ENCODE measurements at places on chromosomes 4 and X.

DNA sequence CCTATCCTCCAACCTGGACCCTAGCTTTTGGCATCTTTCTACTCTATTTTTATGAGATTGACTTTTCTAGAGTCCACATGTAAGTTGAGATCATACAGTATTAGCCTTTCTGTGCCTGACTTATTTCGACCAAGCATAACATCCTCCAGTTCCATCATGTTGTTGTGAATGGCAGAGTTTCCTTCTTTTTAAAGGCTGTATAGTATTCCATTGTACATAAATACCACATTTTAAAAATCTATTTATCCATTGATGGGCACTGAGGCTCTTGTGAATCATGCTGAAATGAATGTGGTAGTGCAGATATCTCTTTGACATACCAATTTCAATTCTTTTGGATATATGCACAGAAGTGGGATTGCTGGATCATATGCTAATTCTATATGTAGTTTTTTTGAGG lies 40.3 kb upstream of the STIM2 start:
- no peak for DNase-seq

GRCh38 chr4:124095621-124096020 lies 616.9 kb downstream of the ANKRD50 start:
- no peak for DNase-seq

DNA sequence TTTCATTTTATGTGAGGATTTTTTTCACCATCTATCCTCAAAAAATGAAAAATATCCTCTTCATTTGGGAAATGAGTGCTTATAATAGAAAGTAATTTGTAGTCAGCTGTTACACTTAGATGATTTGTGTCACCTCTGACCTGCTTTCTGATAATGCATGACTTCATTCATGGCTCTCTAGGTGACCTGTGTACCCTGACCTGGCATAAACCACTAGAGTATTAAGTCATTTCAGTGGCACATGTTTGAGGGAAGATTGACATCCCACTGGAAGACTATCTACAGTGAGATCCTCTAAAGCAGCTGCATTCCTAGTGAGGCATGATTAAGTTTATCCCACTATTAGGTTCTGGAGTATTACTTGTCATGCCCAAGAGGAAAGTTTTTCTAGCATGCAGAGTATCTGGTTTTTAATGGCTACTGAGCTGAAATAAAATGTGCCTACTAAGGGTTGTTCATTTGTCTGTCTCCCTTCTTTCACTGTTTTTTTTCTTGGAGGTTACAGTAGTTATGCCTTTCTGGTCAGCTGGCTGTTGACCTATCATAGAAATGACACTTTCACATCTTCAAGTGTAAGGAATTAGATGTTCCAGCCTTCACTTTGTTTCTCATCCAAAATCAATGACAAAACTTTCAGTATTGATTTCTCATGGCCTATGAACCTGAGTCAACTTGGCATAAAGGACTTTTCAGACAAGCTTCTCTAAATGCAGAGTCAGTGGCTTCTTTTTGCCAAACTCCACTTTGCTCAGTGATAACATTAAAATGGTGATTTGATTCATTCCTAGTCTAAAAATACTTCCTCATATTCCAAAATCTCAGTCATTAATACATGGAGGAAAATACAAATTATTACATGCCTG lies 33.1 kb downstream of the TET2 start:
- no peak for DNase-seq

DNA sequence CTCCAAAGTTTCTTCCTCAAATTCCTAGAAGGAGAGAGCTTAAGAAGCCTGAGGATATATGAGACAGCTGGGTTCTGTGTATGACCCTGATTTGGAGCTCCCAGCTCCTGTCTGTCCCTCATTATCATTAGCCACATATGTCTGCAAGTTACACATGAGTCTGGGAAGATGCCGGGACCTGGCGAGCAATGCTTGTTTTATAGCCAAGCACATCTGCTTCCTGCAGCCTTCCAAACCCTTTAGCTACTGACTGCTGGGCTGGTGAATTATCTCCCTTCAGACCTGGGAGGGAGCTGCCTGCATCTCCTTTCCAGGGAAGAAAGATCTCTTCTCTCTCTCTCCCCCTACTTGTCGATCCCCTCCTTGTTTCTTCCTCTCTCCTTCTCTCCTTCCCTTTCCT lies 556.7 kb upstream of the BOD1L1 start:
- DNase-seq, result no peak

DNA sequence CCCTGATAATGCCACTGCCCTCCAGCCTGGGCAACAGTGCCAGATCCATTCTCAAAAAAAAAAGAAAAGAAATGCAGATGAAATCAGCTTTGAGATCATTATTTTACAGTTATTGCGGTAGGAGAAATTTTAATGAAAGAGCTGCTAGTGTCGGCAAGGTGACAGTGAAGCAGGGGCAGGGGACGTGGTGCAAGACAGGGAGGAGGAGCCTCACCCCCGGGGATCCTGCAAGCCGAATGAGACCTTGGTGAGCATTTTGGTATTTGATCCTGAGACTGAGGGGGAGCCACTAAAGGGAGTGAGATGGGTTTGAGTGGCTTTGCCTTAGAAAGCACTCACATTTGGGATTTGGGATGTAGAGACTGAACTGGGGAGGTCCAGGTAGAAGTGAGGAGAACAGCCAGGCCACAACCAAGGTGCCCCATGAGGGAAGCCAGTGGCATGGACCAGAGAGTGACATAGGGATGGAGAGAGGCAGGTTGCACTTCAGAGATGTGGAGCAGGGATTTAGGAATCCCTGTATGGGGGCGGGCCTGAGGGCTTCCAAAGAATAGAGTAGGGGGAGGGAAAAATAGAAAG lies 23.6 kb downstream of the RBM10 start:
- no peak for DNase-seq

DNA sequence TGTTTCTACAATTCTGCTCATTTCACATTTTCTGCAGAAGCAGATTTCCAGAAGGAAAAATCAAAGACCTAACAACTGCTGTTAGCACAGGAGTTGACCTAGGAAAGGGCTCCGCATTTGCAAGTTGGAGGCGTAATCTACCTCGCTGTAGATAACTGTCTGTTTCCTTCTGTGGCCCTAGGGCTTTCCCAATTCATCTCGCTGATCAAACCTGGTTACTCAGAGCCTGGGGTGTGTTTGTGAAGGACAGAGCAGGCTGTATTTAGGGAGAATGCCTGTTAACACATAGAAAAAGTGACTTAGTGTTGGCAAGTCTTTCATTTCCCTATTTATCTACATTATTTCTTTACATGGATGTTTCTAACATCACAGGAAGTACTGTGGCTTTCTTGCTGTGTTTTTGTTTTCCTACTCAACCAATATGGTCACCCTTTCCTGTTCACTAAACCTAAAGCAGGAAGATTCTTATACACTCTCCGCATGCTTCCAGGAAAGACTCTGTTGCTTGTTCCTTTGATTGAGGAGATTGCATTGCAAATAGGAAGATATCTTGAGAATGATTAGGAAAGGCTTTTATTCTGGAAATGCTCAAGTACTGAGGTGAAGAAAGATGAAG lies 40.5 kb downstream of the AGA start:
- DNase-seq, result no peak

DNA sequence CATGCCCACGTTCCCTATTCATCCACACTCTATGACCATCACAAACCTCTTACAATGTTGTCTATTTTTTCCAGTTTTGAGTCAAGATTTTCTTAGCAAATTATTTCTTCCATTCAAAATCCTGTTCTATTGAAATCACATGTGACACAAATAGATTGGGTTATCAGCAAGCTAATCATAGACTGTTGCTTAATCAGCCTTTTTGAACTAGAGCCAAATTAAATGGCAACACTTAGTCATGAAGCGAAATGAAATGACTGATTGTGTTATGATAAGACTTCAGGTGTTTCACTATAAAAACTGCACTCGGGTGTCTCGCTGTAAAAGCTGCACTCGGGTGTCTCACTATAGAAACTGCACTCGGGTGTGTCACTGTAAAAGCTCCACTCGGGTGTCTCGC lies 890.0 kb upstream of the FRG1 start:
- no peak for DNase-seq

- DNase-seq, result no peak
Measured at GRCh38 chr4:6031846-6032245, 13.6 kb upstream of the C4orf50 start.

GRCh38 chr4:10026485-10026884 lies 5.2 kb upstream of the SLC2A9 start:
- DNase-seq, result no peak

DNA sequence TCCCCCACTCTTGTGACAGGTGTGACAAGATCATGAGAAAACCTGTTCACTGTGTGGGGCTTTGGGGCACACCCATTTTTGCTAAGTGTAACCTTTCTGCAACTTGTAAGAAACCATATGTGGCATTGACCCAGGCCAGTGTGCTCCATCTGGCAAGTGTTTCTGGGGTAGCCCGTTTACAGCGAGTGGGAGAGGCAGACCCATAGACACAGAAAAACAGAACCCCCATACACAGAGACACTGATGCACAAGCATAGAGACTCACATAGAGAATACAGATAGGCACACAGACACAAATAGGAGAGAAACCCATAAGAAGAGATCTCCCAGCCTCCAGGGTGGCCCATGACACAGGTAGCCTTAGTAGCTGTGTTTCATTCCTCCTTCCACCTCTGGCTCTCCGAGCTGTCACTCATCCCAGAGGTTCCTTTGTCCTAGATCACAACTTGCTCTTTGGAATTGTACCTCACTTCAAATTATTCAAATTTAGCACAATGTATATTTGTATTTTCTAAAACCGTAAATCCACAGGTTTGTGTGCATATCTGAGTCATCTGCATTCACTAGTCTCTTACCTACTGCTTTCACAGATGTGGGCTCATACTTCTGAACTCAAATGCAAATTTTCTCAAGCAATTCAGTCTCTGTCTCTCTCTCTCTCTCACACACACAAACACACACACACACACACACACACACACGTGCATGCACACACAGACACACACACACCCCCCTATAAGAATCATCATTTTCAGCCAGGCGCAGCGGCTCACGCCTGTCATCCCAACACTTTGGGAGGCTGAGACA lies 114.4 kb downstream of the SH3KBP1 start:
- DNase-seq, result no peak

- no peak for DNase-seq
Measured at GRCh38 chr4:152334931-152335330, 201.0 kb downstream of the FBXW7 start.

DNA sequence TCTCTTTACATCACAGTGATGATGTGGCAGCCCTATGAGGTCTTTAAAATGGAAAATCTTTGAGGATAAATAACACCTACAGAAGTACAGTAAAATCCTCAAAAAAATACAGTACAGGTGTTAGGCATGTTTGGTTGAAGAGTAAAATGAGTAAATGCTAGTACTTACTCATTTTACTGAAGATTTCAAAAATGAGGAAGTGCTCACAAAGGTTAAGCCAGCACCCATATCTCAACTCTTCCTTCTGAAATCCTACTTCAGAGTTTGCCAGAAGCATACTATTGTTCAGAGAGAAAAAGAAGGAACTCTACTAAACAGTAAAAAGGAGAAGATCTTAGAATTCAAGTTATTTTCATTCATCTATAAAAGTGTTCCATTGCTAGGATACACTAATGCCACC lies 130.9 kb downstream of the CBR4 start:
- DNase-seq, result peak; percentile 42

DNA sequence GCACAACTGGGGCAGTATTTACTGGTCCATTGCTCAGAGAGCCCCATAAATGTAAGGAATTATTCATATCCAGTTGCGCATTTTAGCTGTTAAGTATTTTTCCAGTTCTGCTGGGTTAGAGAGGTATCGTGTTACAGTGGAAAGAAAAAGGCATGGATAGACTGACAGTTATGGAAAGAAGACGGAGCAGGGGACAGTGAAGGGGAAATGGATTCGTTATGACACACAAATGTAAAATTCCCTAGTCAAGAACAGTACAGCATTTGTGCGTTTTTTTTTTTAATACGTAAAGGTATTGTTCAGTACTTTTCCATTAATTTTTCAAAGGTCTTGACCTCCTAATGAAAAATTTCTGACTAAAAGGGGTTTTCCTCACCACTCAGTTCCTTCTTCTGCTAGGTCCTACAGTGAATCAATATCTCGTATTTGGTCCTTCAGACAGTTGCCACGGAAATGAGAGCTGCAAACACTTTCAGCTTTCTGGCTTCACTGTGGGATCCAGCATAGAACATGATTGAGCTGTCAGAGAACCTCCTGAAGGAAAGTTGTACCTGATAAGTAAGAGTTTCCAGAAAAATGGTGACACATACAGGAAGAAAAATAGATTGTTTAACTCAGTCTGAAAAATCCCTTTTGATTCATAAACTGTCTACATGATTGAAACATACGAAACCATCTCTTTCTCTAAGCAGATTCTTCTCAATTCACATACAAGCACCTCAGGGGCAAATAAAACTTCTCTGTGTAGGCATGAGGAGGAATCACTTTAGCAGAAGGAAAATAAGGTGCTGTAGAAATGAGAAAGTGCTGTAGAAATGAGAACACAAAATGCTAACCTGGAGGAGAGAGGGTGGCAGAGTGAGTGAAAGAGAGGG lies 21.8 kb upstream of the BBS12 start:
- no peak for DNase-seq

DNA sequence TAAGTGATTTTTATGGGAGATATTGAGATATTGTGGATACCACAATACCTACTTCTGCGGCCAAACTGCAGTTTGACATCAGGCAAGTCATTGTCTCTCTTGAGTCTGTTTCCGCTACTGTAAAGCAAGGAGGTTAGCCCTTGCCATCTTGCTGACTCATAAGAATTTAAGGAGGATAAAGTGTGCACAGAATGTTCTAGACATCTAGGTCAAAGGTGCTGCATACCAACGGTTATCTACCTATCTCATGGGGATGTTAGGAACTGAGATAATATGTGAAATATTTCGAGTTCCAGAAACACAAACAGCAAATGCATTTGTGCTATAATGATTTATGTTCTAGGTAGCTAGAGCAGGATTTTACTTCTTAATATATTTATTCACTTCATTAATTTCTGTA lies 211.5 kb upstream of the NR3C2 start:
- no peak for DNase-seq

GRCh38 chr4:80226094-80226493 lies 28.8 kb downstream of the PRDM8 start:
- DNase-seq, result no peak

- DNase-seq, result peak; percentile 52
Measured at GRCh38 chrX:86021652-86022289, 25.6 kb downstream of the CHM start.

GRCh38 chr4:65437102-65437501 lies 233.2 kb downstream of the EPHA5 start:
- no peak for DNase-seq

GRCh38 chr4:139957065-139957464 lies 196.9 kb downstream of the MAML3 start:
- no peak for DNase-seq

GRCh38 chr4:24693636-24694035 lies 101.7 kb upstream of the SOD3 start:
- DNase-seq, result no peak

- no peak for DNase-seq
Measured at GRCh38 chrX:110162867-110163266, 155.0 kb downstream of the AMMECR1 start.

- no peak for DNase-seq
Measured at GRCh38 chr4:33628296-33628695, 2616.0 kb downstream of the ARAP2 start.

DNA sequence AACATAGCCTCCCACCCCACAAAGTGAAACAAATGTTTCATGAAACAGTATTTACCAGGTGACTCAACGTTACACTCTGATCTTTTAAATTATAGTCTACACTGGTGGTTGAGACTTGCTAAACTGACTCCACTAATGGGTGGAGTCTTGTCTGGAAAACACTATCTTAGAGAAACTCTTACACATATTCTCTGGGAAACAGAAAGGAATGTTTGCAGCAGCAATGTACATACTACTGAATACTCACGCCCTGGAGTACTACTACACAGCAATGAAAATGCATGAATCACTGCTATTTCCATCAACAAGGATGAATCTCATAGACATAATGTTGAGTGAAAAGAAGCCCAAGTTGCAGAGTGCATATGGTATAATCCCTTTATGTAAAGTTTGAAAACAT lies 208.5 kb upstream of the IGFBP7 start:
- no peak for DNase-seq
